AG20443 (cell line): ENCODE measurements at places on chromosomes 1 and 21.

DNA sequence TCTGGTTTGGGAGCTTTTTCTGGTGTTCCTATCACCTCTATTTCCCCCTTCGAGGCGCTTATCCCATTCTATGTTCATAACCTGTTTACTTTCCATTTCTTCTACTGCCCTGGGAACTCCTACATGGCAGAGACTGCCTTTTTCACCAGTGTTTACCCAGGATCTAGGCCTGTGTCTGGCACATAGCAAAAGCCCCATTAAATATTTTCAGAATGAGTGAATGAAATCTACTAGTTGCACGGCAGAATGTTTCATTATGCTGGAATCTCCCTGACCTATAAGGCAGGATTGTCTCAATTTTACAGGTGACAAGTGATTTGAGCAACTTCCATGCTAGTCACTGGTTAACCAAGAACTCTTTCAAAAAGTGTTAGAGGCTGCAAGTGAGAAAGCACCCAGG is 70.1 kb downstream of the PGM1 start:
- DNase-seq = peak; percentile 51

DNA sequence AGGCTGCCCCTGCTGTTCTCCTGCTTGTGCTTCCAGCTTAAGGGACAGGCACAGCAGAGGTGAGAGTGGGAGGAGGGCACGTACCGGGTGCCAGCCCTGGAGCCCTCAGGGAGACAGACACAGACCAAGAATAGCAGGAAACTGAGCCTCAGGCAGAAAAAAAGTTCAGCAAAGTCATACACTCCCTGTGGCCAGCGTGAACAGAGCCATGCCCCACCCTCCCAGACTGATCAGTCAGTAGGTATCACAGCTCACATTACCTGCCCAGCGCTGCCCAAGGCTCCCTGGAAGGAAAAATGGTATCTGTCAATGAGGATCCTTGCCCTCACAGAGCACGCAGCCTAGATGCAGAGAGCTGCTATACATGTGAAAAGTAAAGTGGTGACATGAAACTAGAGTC is 1.3 kb downstream of the UBL4B start:
- DNase-seq = no peak

DNA sequence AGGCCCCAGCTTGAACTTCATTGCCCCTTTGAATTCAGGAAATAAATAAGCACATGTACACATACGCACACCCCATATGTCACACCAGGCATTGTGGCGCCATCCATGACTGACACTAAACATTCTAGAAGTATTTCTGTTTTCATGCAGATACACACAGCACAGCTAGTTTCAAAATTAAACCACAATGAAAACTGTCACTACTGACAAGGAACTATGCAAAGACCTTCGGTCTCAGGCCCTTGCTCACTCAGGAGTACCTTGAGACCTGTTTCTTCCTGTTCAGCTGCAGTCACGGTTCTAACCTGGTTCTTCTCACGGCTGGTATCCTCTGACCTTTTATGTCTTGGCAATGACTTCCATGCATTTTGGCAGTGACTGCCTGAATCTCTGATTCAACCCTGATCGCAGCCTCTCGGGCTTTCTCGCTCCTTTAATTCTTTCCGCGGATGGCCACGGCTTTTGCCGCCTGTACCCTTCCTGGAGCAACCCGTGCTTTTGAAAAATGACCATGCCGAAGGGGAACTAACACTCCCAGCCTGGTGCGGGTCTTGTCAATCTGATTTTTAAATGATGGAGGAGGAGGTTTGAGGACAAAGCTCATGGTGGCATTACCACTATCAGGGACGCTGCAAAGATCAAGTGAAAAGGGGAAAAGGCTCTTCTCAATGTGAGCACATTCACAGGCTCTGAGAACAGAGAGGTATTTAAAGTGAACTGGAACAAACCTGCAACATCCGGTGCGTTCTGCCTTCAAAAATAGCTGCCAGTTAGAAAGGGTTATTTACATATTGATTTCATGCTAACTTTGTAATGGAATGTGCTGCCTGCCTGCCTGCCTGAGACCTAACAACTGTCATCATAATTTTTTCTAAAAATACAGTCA is 384.6 kb downstream of the RRAGC start:
- no peak for DNase-seq

DNA sequence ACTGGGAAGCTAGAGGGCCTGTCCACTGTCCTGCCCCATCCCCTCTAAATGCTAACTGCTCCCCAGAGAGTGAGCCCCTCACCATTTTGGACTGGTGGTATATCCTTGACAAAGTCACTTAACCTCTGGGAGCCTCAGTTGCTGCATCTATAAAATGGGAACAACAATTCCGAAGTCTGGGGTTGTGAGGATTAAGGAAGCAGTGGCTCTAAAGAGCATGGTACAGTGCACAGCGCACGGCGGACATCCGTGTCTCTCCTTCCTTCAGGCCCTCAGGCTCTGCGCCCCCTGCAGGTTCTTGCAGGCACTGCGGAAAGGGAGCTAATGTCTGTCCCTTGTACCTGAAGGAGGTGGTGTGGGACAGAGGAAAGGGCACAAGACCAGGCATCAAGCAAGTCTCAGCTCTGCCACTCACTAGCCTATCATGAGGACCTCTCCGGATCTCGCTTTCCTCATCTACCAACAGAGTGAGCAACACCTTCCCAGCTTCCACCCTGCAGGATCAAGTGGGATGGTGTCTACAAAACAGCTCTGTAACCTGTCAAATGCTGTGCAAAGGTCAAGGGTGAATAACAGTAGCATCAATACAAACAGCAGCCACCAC is 20.1 kb downstream of the ECE1 start:
- DNase-seq = peak; percentile 85

DNA sequence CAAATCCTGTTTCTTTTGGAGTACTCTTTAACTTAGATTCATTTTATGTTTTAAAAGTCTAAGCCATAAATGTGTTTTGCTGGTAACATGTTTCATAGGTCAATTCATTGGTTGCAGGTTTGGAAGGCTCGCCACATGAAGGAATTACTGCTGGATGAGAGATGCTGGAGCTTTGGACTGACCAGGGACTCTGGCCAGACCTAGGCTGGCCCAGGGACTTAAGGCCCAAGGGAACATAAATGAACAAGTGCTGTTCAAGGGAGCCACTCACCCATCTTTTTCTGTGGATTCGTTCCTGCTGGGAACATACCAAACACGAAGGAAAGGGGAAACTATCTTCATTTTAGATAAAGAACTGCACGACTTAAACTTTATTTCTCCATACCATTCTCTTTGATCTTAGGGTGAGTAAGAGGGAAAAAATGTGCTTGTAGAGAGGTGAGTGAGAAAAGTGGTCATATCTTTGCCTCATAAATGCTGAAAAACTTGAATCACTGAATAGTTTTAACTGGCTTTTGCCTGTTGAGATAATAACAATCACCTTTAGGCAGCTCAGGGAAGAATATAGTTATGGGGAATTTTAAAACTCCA is 15.3 kb upstream of the SHCBP1L start:
- DNase-seq = no peak
